ENCODE measurements at places on chromosomes 2 and 18.

DNA sequence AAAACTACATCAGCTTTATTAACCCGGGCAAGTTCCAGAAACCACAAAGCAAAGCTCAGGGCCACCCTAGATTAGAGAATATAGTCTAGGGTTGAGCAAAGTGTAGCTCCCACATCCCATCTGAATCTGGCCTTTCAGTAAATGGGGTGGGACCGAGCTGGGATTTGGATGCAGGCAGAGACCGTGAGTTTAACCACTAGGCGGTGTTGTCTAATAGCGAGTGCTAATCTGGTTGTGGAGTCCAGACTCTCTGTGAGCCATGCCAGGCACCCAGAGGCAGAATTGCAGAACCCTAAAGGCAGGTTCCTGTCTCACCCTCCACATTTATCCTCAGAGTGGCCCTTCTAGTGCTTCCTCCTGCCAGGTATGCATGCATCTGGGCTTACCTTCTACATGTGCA lies 435.9 kb downstream of the TSN start:
- no peak for DNase-seq

GRCh38 chr2:187679454-187679853 lies 125.2 kb upstream of the TFPI start:
- no peak for DNase-seq

- no peak for DNase-seq
Observed at GRCh38 chr2:198517976-198518375, 713.6 kb downstream of the PLCL1 start.

GRCh38 chr18:51135795-51136194 lies 61.7 kb downstream of the MEX3C start:
- no peak for DNase-seq

- no peak for DNase-seq
Observed at GRCh38 chr2:101617188-101617587, 80.3 kb upstream of the MAP4K4 start.

DNA sequence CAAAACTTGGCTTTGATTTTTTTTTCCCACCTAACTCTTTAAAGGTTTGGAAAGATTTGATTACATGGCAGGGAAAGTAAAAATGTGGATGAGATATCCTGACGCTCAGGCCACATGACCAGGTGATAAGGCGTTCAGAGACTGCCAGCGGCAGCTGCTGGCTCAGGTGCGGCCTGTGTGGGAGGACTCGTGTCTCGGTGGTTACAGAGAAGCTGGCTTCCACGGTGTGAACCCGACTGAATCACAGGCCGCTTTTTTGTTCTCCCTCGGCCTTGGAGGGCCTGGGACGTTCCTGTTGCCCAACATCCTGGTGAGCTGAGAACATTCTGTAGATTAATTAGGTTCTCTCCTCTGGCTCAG lies 124.2 kb upstream of the ZNF516 start:
- no peak for DNase-seq

DNA sequence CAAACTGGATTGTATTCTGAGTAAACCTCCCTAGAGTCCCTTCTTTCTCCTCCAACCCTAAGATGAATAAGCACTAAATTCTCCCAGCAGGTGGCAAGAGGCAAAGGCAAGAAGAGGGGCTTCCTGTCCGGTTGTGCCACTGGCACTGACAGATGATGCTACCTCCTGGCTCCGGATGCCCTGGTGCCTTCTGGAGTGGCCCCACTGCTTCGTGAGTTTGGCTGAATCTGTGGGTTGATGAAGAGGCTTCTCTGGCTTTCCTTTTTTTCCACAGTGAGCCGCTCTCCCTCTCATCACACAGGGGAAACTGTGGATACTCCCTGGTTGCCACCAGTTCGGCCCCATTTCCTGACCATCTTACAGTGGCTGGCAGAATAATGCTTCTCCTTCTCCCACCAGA lies 404.7 kb downstream of the GALR1 start:
- no peak for DNase-seq

- DNase-seq, result no peak
Observed at GRCh38 chr2:114265261-114265660, 177.2 kb upstream of the DPP10 start.

All from stimulated activated CD4-positive, alpha-beta T cell treated with anti-CD3 and anti-CD28 coated beads, Interleukin-15, amount 100 ng/mL, for 48 hours (primary cell).